ENCODE measurements at places on chromosomes 1 and 21.

- DNase-seq = no peak
Observed at GRCh38 chr1:53477651-53478501, 18.7 kb downstream of the DMRTB1 start.

GRCh38 chr1:163414778-163415177 lies 93.0 kb downstream of the NUF2 start:
- DNase-seq = no peak

DNA sequence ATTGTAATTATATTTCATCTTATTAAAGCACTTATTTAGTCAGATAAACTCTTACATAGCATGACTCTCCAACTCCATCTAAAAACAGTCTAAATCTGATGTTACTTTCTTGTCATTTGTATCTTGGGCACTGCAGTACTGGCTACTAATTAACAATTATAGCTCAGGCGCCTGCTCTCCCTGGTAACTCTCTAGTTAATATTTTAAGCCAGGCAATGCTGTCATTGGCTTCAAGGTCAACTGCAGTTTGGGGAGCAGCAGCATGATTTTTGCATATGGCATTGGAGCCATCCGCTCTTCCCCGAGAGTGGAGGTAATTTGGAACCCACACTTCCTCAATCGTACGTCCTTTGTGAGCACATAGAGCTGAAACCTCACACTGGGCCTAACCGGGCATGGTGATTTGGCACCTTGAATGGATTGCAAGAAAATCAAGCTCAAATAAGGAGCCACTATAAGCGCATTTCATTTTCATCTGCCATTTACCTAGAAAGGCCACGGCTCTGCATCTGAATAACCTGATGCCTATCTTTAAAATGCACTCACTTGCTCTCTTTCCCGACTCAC lies 187.7 kb downstream of the KAZN start:
- no peak for DNase-seq

GRCh38 chr1:30172757-30173156 lies 550.6 kb downstream of the MATN1 start:
- no peak for DNase-seq

- no peak for DNase-seq
Observed at GRCh38 chr1:172650474-172651193, 8.3 kb upstream of the FASLG start.

GRCh38 chr1:58901008-58901407 lies 117.2 kb upstream of the JUN start:
- no peak for DNase-seq

DNA sequence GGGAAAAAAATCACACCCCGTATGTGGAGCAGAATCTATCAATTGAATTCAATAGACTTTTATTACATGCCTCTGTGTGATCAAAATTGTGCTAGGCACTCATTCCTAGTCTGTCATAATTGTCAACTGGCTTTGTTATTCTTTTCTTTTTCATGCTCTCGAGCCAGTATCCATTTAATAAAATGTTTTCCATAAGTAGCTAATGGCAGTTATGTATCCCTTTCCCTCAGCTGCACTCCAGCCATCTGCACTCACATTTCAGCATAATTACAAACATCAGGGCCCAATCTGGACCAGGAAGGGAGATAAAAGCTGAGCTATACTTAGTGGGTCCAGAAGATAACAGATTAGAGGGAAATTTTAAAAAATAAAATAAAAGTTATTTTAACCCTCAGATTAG lies 15.9 kb downstream of the RGS5 start:
- DNase-seq = no peak

- no peak for DNase-seq
Observed at GRCh38 chr1:64055310-64055709, 148.1 kb upstream of the UBE2U start.

- no peak for DNase-seq
Observed at GRCh38 chr21:14878971-14879370, 185.8 kb downstream of the NRIP1 start.

- DNase-seq = no peak
Observed at GRCh38 chr1:169427081-169427641, at the start of gene CCDC181. CCDC181 (minus strand) TSS chr1:169427474; CDS start chr1:169424927, 2,547 bp downstream.

DNA sequence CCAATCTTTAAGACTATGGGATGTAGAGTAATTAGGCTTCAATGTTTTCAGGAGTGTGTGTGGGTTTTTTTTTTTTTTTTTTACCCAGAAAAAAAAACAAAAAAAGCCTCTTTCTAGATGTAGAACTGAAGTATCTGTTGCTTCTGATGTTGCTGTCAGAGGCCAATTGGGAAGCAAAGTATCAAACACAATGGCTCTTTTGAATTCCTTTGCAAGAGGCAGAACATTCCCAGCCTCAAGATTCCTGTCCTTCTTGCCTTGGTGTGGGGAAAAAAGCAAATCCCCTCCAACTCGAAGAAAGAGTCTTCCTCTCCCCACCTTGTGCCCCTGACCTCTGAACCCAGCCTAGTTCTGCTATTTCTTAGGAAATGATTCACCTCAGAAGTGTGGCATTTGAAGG lies 55.4 kb upstream of the LMO4 start:
- no peak for DNase-seq

GRCh38 chr1:209542585-209542984 lies 40.9 kb upstream of the CAMK1G start:
- DNase-seq = peak; percentile 28

- no peak for DNase-seq
Observed at GRCh38 chr1:238492271-238492670, 601.5 kb upstream of the ZP4 start.

DNA sequence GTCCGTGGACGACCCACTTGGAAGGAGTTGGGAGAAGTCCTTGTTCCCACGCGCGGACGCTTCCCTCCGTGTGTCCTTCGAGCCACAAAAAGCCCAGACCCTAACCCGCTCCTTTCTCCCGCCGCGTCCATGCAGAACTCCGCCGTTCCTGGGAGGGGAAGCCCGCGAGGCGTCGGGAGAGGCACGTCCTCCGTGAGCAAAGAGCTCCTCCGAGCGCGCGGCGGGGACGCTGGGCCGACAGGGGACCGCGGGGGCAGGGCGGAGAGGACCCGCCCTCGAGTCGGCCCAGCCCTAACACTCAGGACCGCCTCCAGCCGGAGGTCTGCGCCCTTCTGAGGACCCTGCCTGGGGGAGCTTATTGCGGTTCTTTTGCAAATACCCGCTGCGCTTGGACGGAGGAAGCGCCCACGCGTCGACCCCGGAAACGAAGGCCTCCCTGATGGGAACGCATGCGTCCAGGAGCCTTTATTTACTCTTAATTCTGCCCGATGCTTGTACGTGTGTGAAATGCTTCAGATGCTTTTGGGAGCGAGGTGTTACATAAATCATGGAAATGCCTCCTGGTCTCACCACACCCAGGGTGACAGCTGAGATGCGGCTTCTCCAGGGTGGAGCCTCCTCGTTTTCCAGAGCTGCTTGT lies 32.4 kb downstream of the PRMT2 start:
- DNase-seq = peak; percentile 54

GRCh38 chr21:29351691-29352090 lies 53.0 kb downstream of the BACH1 start:
- DNase-seq = no peak

DNA sequence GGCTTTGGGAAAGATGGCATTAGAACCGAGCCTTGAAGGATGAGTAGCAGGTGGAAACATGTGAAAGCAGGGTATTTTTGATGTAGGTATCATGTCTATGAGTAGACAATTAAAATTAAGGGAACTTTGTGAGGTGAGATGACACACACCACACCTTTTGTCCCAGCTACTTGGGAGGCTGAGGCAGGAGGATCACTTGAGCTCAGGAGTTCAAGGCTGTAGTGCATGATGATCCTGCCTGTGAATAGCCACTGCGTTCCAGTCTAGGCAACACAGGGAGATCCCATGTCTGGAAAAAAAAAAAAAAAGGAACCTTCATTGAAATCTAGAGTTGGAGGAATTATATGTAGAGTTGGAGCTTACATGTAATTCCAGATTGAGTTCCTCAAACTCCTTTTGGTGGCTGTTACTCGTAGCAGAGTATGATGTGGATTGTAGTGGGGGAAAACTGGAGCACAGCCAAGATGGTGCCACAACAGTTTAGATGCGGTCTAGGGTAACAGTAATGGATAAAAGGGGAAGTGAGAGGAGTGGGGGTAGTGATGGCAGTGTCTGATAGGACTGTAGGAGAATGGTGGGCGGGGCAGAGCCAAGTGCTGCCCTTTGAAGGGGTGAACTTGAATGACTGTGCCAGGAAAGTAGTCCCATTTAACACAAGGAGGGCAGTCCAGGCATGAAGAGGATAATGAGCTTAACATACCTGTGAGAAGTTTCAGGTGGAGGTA lies 17.4 kb downstream of the AK4 start:
- no peak for DNase-seq

Data from LoVo (cell line).